Stimulated activated naive CD4-positive, alpha-beta T cell (primary cell): ENCODE measurements at places on chromosomes 1 and 21.

DNA sequence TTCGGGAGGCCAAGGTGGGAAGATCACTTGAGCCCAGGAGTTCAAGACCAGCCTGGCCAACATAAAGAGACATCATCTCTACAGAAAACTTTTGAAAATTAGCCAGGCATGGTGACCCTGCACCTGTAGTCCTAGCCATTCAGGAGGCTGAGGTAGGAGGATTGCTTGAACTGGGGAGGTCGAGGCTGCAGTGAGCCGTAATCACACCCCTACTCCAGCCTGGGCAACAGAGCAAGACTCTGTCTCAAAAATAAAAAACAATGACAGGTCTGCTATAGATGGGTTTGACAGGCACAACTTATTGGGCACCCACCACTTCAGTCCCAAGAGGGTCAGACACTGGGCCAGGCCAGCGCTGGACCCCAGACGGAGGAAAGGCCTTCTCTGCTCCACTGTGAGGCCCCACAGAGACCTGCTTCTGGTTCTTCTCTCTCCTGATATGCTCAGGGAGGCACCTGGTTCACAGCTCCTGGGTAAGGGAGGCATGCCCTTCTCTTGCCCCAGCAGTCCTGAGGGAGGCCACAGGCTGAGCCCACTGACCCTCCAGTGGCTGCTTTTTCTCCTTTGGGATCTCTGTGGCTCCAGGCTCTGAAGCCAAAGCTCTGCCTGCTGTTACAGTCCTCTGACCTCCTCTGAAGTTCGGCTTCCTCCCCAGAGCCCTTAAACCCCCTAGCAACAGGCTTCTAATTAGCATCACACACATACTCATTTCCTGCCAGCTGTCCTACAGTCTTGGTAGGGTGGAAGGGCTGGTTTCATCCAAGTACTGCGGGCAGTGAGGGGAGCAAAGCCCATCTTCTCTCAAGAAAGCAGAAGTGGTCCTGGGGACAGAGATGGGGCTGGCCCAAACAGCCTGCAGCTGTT is 14.4 kb downstream of the S100A16 start:
- DNase-seq, result no peak

DNA sequence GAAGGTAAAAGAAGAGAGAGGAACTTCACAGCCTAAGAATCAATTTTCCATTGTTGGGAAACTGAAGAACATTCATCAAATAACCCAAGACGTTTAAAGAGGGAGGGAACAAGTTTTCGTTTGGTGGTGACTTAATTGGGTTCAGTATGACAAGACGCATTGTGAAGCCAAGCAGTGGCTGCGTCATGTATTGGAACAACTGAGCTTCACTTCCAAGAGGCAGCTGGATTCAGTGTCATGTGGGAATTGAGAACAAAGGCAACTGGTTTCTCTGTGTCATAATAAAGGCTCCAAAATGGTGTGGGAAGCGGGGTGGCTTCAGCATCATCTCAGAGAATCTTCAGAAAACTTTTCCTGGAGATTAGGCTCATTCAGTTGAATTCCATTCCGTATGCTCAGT is 29.8 kb upstream of the RC3H1 start:
- DNase-seq, result no peak

DNA sequence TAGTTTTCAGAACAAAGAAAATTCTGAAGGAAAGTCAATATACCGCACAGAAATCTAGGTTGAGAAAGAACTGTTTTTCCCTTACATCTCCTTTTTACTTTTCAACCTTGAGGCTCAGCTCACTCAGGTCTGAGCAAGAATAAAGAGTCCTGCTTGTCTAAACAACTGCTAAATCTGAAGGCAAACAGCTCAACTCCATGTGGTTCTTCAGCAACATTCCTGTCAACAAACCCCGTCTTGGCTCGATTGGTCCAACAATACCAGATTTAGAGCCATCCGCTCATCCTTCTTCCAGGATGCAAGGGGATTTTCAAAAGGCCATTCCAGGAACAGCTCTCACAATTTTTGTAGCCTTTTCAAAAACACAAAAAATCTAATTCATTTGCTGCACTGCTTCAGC is 119.8 kb downstream of the HLCS start:
- no peak for DNase-seq

GRCh38 chr1:9892563-9893528 is 17.2 kb downstream of the CTNNBIP1 start:
- no peak for DNase-seq

GRCh38 chr21:43268086-43268803 is 99.4 kb downstream of the CRYAA start:
- no peak for DNase-seq

- no peak for DNase-seq
These were observed 7.0 kb downstream of the ARPC5 start for GRCh38 chr1:183628537-183628936.

DNA sequence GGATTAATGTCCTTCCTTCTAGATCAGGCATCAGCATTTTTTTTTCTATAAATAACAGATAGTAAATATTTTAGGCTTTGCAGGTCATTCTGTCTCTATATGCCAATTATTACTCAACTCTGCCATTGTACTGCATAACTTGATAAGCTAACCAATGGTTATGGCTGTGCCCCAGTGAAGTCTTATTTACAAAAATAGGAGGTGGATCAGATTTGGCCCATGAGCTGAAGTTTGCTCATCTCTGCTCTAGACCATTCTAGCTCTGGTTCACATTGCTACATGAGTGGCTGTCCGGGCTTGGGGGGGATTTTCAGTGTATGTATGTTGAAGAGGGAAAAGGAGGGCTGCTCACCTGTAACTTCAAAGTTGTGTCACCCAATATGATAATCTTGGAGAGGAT is 10.1 kb downstream of the RAB7B start:
- no peak for DNase-seq

GRCh38 chr1:20184997-20185833 is 681 bp upstream of the UBXN10 start:
- peak; percentile 53 for DNase-seq

- no peak for DNase-seq
These were observed 67.8 kb downstream of the MORN1 start for GRCh38 chr1:2323451-2323974.

- no peak for DNase-seq
These were observed 97.4 kb downstream of the LACTBL1 start for GRCh38 chr1:22875241-22875640.

GRCh38 chr1:151817353-151817730 is 12.1 kb upstream of the LINGO4 start:
- DNase-seq, result no peak

- DNase-seq, result peak; percentile 22
These were observed 18.9 kb upstream of the ZNF683 start for GRCh38 chr1:26391450-26391849.

DNA sequence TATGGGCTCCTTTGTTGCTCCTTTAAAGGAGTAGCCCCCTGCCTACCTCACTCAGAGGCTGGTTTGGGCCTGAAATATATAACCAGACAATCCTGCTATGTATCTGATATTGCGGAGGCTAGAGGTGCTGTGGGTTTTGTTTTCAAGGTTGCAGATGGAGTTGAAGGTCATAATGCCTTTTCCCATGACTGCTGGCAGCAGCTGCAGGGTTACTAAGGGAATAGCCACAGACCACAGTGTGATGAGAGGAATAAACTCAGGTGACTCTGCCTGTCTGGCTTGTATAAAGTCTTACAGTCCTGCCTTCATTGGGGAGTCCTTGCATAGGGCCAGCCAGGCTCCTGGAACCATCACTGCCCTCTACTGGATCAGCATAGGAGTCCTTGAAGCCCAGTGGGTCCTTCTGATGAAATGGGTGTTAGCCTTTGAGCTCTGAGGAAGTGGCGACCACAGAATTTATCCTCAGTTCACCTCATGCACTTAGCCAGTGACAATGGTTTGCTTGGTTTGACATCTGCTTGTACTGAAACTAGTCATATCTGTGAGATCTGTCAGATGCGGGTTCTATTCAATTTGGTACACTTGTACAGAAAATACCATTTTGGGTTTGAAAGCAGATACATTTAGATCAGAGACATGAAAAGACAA is 174.4 kb upstream of the HMCN1 start:
- no peak for DNase-seq

GRCh38 chr1:68225781-68226180 is 6.5 kb downstream of the WLS start:
- DNase-seq, result no peak

GRCh38 chr1:24786191-24786590 is 40.9 kb downstream of the CLIC4 start:
- DNase-seq, result no peak

- no peak for DNase-seq
These were observed 142.8 kb upstream of the COA6 start for GRCh38 chr1:234230414-234230862.

DNA sequence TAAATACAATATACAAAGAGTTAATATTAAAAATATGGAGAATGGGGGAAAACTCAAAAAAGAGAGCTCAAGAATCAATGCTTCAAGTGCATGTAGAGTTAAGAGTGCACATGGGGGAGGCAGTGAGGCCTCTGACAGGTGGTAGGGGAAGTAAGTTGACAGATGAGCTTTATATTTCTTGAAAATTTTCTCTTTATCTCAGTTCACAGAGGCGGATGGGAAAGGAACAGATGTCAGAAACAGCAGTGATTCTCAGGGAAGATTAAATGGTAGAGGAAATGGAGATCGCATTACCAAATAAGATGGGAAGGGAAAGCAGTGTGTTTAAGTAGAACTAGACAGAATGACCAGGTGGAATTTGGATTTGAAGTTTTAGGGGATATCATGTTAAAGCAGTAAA is 200.1 kb upstream of the C1orf105 start:
- no peak for DNase-seq

DNA sequence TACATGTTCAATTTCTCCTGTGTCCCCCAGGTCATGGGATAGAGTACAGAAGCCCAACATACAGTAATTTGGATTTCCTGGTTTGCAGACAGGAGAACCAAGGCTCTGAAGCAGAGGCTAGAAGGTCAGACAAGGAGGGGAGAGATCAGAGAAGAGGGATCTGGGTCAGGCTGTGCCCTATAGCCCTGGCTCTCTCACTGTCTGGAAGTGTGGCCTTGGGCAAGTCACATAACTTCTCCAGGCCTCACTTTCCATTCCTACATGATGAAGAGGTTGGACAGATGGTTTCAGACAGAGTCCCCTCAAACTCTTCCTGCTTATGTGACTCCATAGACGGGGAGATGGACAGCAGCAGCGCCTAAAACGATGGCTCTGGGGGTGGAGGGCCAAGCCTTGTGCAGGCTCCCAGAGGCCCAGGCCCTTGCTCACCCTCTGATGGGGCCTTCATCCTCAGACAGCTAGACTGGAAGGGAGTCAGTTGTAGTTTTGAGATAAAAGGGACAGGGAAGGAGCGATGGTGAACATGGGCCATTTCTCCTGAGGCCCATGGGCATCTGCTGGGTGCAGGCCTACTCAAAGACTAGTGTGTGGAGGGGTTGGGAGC is 2.9 kb downstream of the TRIM62 start:
- DNase-seq, result no peak

- DNase-seq, result no peak
These were observed 7.1 kb downstream of the ACOT7 start for GRCh38 chr1:6386371-6386949.

GRCh38 chr1:196877964-196878363 is 9.9 kb upstream of the CFHR4 start:
- DNase-seq, result no peak

GRCh38 chr21:43644609-43645008 is 14.7 kb downstream of the HSF2BP start:
- DNase-seq, result no peak

DNA sequence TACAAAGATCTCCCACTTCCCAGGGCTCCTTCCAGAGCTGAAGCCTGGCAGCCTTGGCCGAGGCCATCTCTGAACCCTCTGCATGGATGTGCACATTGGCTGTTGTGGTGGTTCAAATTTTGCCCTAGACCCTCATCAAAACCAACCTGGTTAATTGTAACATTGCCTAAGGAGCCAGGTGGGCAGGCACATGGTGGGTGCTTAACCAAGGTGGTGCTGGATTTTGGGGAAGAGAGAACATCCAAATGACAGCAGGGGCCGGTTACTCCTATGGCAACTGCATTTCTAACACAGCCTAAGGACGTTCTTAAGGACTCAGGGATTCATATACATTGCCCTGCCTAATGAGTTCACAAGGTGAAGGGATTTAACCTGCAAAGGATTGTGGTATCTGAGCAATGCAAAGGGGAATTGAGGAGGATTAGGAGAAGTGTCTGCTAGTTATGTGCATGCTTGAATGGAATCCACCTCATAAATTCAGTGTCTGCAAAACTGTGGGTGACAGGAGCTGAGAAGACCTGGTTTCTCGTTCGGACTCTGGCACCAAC is 10.3 kb downstream of the RUNX1 start:
- no peak for DNase-seq

GRCh38 chr21:27787046-27787445 is 820.2 kb upstream of the ADAMTS5 start:
- DNase-seq, result no peak

DNA sequence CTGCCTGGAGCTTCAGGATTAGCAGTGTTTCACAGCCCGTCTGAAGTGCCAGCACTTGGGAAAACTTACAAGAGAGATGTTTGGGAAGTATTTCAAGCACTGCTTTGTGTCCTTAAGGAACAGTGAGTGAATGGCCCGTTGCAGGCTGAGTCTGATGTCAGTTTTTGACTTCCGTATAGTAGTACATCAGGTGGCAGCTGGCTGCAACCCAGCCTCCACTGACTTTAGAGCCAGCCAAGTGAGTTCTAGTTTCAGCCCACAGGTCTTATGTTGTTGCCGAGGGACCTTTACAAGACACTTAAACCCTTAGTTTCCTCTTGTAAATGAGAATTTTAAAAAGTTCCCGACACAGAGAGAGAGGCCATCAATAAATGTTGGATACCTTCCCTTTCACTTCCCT is 35.0 kb downstream of the UCK2 start:
- DNase-seq, result no peak

DNA sequence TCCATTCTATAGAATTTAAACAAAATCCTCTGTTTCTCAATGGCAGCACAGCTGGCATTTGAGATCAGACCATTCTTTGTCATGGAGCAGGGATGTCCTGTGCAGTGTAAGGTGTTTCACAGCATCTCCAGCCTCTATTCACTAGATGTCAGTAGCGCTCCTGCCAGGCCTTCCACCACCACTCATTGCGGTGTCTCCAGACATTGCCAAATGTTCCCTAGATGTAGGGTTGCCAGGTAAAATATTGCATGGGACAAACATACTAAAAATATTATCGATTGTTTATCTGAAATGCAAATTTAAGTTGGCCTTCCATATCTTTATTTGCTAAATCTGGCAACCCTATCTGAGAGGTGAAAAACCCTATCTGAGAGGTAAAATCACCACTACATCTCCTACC is 11.7 kb downstream of the ITLN2 start:
- no peak for DNase-seq

DNA sequence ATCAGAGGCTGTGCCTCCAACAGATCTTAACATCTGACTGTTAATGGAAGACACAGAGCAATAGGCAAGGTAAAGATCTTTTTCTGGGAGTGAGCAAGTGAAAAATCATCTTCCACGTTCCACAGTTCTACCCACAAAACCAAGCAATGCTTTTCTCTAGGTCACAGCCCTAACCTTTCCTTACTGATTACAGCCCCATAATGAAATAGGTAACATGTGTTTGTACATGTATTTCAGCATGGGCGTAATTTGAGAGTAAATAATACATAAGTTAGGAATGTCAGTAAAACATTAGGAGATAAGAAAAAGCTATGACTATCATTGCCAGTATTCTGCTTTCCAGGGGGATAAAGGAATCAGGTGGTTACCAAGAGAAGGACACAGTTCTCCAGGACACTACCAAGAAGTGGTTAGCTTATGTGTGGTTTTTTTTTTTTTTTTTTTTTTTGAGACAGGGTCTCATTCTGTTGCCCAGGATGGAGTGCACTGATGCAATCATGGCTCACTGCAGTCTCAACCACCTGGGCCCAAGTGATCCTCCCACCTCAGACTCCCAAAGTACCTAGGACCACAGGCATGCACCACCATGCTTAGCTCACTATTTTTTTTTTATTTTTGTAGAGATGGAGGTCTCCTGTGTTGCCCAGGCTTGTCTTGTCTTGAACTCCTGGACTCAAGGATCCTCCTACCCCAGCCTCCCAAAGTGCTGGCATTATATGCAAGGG is 72.0 kb downstream of the DAP3 start:
- no peak for DNase-seq
